Midbrain (tissue), 1 donor: ENCODE measurements at places on chromosomes 1 and 21.

GRCh38 chr1:44812822-44813543 lies 4.7 kb downstream of the BTBD19 start:
- no peak for DNase-seq

DNA sequence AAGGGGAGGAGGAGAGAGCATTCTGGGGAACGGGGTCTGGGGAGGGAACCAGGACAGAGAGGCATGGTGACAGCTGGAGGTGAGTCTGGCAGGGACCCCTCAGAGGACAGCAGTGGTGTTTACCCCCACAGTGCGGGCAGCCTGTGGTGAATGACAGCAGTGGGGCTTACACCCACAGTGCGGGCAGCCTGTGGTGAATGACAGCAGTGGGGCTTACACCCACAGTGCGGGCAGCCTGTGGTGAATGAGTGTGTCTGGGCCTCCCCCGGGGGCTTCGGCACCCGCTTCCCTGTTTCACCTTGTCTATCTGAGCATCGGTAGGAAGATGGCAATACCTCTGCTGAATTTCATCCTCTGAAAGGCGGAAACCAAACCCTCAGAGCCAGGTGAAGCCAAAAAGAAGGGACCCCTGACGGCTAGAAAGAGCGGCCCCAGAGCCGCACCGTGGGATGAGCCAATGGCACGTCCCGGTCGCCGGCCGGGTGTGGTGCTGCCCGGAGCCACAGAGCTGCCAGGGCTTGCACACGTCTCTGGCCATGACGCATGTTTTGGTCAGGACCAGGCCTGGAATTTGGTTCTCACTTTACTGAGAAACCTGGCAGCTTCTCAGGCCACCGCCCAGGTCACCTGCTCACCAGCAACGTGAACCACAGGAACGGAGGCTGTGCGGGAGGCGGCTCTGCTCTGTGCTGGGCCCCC lies 54.1 kb downstream of the SIK1 start:
- DNase-seq: no peak

DNA sequence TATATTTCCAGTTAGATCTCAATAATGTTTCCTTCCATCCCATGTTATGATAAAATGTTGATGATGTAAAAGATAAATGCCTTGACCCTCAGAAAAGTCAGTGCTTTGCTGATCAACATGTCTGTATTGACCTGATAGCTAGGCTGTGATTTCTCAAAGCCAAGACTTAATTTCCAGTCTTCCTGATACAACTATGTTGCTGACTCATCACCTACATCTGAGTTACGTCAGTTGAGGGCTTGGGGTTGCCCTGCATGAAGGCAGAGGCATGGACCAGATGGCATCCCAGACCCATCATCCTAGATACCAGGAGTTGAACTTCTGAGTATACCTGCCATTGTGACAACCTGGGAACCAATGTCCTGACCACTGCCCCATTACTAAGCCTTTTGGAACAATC lies 4.8 kb downstream of the LCE1D start:
- DNase-seq: no peak

DNA sequence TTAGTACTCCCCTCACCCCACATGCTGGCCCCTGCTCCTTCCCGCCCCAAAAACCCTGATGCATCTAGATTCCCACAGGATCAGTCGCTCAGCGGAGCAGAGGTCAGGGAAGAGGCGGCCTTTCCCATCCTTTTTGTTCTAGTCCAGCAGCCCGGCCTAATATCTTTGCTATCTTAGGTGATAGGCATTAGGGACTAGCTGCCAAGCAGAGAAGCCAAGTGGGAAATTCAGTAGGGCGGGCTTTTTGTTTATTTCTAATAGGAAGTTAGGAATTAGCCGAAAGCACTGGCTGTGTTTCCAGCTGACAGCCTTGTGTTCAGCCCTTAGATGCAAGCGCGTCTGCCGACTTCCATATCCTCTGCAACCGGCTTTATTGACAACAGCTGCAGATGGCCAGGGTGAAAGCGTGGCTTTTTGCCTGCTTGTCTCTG lies 59.0 kb upstream of the BCAR3 start:
- no peak for DNase-seq

DNA sequence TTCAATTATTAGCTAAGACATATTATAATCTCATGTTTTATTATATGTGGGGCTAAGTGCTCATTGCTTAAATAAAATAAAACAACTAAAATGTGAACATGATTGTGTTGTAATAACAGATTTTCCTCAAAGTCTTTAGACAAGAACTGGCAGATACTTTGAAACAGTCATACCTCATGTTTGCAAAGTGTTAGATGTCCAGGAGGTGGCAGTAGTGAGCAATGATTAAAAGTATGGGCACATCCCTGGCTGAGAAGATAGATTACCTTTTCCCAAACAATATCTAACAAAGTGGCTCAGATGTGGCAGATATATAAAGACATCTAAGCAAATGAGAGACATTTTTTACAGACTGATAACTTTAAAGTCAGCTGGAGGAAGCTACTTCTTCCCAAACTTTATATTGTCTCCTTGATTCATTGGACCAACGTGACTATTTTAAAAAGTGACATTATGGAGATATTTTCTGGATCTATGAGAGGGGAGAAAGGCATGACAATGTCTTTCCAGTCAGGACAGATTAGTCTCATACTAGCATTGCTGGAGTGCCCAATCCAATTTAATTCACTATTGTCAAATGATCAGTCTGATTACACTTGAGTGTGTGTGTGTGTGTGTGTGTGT lies 269.8 kb downstream of the S1PR1 start:
- peak; percentile 30 for DNase-seq

- no peak for DNase-seq
Observed at GRCh38 chr1:3381901-3382300, 72.6 kb upstream of the ARHGEF16 start.
